ENCODE measurements at places on chromosomes 6 and 20.

- DNase-seq = no peak
Observed at GRCh38 chr20:50396623-50397022, 113.6 kb upstream of the PTPN1 start.

GRCh38 chr6:157579467-157580031 is 198.6 kb downstream of the ZDHHC14 start:
- DNase-seq = no peak

DNA sequence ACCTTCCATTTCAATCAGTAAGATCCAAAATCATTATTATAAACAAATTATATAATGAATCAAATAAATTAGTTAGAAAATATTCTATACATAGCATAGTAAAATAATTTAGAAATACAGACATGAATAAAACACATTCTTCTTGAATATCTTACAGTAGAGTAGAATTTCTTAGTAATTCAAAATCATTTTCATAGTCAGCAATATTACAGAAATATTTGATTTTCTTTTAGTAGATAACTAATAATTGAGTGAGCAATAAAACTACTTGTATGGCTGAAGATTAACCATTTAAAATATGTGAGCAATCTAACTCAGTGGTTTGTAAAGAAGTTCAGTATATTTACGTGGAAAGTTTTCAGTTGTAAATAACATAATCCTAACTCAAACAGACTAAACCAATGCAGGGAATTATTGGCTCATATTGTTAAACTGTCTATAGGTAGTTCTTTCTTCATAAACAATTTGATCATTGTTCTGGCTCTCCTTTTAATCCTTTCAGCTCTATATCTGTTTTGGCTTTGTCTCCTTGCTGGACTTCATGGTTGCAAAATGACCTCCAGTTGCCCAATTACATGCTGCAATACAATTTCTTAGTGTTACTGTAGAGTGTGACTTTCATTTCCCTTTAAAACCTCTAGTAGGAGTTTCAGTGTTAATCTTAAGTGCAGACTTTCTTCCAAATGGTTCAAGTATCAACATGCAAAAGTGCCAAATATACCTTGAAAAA is 307.5 kb downstream of the EYS start:
- DNase-seq = no peak

DNA sequence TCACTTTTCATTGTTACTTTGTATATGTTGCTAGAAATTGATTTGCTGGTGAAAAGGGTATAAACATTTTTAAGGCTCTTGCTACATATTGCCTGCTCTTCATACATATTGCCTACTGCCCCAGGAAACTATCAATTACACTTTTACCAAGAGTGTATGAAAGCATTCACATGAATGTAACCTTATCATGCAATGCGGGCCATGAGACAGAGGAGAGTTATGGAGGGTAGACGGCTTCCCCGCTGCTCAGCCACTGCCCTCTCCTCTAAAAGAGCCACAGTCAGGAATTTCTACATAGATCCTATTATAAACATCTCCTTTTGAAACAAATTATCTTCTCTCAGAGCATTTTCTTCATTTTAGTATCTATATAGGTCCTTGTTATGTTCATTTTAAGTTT is 264.4 kb downstream of the ESR1 start:
- no peak for DNase-seq

GRCh38 chr6:35048031-35048613 is 93.0 kb downstream of the TCP11 start:
- DNase-seq = no peak

GRCh38 chr20:57027777-57028176 is 238.7 kb downstream of the BMP7 start:
- DNase-seq = no peak

DNA sequence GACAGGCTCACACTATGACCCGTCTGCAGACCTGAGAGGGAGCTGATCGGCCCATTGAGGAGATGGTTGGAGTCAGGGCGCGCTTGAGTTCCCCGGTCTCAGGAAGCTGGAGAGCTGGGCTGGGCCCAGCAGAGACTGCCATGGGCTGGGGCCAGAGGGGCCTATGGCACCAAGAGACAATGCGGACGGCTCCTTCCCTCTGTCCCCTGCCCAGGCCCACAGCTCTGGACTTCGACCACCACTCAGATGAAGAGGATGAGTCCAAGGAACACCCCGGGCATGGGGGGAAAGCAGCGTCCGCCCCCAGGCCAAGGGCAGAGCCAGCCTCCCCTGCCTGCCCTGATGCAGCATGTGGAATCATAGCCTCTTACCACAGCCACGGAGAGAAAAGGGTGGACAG is 40.2 kb upstream of the PHACTR3 start:
- DNase-seq = no peak

- no peak for DNase-seq
Observed at GRCh38 chr6:126531840-126532239, 191.9 kb downstream of the CENPW start.

GRCh38 chr20:40682104-40682981 is 6.7 kb downstream of the MAFB start:
- DNase-seq = no peak

DNA sequence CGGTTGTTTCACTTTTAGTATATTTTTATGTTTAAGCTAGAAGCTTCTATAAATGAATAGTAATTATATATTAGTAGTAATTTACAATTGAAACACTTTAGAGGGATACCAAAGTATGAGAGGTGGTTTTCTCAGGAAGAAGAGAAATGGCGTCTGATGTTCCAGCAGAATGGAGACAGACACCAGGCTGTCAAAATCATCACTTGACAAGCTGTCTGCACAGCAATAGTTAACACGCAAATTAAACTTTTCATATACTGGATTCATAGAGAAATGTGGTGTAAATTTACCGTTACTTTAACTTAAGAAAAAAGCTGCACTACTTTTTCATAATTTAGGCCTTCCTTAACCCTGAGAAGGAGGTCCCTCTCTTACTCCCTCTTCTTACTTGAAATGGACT is 82.6 kb downstream of the FAM217A start:
- DNase-seq = no peak

DNA sequence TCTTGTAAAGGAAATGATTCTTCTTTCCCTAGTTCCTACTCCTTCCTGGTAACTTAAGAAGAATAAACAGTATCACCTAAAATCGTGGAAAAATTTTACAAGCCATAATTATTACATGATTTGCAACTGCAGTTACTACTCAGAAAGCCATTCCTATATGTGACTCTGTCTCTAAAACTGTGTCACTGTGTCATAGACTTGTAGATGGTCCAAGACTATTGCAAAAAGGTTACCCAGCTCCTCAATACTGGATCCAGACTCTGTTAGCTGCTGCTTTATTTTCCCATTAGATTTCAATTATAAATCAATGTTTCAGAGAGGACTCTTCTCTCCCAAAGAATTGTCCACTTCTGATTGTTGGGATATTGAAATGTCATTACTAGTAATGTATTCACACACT is 142.1 kb upstream of the STMND1 start:
- no peak for DNase-seq

- no peak for DNase-seq
Observed at GRCh38 chr6:71476371-71476770, 187.8 kb downstream of the OGFRL1 start.

DNA sequence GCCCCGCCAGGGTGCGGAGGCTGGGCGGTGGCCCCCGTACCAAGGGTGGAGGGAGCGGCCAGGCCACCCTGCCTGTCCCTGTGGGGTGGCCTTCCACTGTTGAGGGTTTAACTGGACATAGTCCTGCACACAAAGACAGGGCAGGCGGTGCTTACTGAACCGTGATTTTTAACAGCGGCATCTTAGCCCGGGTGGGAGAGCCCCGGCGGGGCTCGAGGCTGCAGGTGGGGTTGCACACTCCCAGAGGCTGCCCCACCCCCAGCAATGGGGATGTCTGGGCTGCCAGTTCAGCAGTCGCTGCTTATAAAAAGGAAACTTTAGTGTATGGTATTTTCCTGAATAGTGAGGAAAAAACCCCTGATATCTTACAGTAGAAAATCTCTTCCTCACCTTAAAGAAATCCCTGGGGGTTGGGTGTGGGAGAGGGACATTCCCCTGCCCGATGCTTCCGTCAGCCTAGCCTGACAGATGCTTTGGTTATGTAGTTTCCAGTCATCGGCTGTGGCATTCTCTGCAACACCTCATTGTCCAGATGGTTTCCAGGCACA is 79.4 kb downstream of the IRF4 start:
- no peak for DNase-seq

- DNase-seq = no peak
Observed at GRCh38 chr20:14963262-14963663, 625.9 kb upstream of the FLRT3 start.

DNA sequence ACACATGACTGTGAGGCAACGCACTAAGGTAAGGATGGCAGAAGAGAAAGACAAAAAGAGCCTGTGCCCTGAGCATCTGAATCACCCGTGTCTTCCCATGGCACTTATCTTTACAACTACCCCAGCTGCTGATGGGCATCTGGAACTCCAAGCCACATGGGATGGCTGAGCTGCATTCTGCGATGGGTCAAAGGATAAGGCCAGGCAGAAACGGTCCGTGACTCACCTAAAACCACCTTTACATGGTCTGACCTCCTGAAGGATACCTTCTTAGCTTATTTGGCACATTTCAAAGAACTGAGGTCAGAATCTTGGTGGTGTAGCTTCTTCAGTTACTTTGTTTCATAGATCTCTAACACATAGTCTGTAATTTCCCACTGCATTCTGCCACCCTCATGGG is 99.7 kb downstream of the DNAH8 start:
- DNase-seq = no peak

GRCh38 chr6:1608222-1609040 is 1.3 kb upstream of the FOXC1 start:
- no peak for DNase-seq

- DNase-seq = no peak
Observed at GRCh38 chr6:53605543-53606235, 59.9 kb downstream of the KLHL31 start.

DNA sequence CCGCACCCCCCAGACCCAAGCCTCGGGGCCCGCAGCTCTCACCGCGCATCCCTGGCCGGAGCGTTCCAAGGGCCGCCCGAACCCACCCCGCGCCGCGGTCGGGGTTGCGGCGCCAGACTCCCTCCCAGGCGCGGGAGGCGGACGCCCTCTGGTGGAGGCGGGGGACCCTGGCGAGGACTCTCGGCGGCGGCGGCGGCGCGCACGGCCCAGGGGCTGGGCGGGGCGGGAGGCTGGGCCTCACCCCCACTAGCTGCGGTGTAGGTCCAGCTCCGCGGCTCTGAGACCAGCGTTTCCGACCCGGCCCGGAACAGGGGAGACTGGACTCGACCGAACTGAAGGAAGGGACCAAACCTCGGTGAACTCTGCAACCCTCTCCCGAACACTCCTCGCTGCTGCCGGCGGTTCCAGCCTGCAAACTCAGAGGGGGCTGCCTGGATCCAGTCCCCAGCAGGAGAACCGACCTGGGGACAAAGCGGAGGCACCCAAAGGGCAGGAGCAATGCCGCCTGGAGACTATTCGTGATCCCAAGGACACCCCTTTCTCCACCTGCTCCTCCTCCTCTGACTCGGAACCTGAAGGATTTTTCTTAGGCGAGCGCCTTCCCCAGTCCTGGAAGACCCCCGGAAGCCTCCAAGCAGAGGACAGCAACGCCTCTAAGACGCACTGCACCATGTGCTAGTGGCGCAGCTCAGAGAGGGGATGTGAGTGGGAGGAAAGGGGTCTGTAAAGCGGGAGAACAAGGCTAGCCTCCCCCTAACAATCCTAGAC is 859 bp upstream of the TOMM6 start:
- peak; percentile 84 for DNase-seq

DNA sequence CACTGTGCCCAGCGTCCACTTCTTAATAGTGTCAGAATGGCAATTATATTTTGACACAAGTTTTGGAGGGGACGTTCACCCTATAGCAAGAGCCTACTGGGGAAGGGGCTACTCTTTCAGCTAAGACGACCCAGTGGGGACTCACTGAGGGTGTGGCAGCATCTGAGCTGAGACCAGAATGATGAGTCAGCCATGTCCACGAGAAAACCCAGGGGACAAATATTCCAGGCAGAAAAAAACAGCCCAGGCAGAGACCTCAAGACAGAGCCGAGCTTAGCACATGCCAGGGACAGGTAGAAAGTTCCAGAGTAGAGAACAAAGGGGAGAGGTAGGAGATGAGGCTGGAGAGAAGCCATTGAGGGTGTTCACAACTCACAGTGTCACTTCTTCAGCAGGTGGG is 11.2 kb downstream of the CNBD2 start:
- DNase-seq = no peak

- DNase-seq = no peak
Observed at GRCh38 chr6:116057766-116058165, 2.9 kb downstream of the FRK start.

DNA sequence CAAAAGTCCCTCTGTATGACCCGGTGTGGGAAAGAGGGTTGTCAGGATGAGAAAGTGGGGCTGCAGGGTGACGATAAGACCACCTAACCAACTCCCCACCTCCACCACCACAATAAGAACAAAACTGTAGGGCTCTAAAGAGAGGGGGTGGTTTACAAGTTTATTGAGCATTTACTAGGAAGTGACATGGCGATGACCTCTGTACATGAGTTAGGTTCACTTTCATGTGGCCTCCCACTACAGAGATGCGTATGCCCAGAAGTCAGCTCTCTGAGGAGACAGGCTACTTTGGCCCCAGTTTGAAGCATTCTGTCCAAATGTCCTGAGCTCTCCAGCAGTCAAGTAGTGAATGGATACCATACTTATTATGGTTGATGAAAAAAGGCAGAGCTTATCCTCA is 28.7 kb upstream of the PI16 start:
- no peak for DNase-seq

- no peak for DNase-seq
Observed at GRCh38 chr6:44059359-44060346, 67.6 kb downstream of the MRPL14 start.

DNA sequence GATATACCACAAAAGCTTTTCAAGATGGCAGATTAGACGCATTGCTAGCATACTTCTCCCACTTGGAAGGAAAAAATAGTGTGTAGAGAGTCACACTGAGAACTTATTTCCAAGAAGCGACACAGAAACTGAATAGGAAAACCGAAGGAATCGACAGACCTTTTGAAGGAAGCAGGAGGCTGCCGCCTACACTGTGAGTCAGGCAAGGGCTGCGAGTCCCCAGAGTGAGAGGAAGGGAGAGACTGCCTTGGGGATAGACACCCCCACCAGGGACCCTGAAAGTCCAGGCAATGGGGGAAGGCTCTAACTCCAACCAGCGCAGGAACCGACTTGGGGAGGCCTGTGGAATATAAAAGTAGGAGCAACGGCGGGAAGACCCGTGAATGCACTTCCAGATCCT is 53.7 kb upstream of the SIRPG start:
- DNase-seq = no peak

- no peak for DNase-seq
Observed at GRCh38 chr6:36389353-36389752, 1.9 kb upstream of the ETV7 start.

DNA sequence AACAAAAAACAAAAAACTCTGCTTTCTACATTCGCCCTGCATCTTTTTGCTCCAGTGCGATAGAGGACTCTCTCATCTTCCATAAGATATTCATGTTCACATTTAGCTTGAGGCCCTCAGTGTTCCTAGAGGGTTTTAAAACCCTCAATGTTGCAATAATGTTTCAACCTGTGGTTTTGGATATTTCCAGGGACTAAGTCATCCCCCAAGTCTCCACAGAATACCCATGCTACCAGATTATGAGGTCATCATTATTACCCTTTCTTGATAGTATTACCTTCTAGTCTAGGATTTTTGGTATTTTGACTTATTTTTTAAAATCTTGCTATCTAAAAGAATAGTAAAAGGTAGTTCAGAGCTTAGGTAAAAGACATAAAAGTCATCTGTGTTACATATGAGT is 480.5 kb upstream of the ID4 start:
- no peak for DNase-seq

Measured in activated CD4-positive, alpha-beta T cell treated with anti-CD3 and anti-CD28 coated beads, Interleukin-2, amount 50 U/mL, for 4 hours (primary cell).